ENCODE measurements at places on chromosomes 3 and 15.

- no peaks in the 10 kb centered on the region for H3K36me3 ChIP-seq
- peaks cover 10% of the 10 kb centered on the region for H3K27me3 ChIP-seq
- no peak for DNase-seq
- H3K4me3 ChIP-seq = no peak overlapping the region
- no peak overlapping the region for H3K27ac ChIP-seq
These were observed 64.9 kb upstream of the KBTBD8 start for GRCh38 chr3:66933233-66933632.

GRCh38 chr15:77572186-77572585 lies 60.5 kb downstream of the LINGO1 start:
- H3K36me3 ChIP-seq = no peaks in the 10 kb centered on the region
- no peak for DNase-seq
- no peaks in the 10 kb centered on the region for H3K27me3 ChIP-seq

DNA sequence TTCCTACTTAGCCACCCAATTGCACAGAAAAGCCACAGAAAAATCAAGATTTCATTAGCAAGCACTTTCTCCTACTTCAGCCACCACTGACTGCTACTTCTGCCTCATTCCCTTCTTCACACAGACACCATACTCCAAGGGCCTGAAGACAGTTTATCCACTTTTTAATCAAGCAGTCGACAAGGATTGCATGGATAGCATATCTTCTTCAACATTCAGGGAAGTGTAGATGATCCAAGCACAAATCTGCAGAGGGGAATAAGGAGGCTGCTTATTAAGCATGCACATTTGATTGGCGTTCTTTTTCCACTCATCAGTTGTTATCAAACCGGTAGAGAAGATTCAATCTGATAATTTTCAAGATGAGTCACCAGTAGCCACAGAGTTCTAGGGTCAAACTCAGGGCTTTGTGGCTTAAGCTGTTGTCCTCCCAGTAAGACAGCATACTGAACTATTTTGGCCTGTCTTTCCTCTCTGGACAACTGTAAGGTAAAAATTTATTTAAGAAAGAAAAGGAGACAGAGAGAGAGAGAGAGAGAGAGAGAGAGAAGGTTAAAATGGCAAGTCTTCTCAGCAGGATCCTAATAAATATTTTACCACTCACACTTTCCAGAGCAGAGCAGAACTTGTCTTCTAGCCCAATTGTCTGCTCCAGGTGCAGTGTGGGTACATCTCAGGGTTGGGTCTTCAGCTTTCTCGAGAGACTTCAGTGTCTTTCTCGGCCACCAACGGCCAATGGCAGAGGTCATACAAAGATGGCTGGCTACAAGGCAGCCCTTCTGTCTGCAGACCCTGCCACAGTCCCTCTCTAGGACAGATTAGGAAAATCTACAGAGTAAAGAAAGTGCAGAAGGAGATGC lies 80.6 kb upstream of the BHLHE40 start:
- peak overlapping the region; percentile 40 for H3K27ac ChIP-seq
- H3K4me3 ChIP-seq = no peak overlapping the region
- DNase-seq = no peak
- no peaks in the 10 kb centered on the region for H3K27me3 ChIP-seq
- no peaks in the 10 kb centered on the region for H3K4me1 ChIP-seq

DNA sequence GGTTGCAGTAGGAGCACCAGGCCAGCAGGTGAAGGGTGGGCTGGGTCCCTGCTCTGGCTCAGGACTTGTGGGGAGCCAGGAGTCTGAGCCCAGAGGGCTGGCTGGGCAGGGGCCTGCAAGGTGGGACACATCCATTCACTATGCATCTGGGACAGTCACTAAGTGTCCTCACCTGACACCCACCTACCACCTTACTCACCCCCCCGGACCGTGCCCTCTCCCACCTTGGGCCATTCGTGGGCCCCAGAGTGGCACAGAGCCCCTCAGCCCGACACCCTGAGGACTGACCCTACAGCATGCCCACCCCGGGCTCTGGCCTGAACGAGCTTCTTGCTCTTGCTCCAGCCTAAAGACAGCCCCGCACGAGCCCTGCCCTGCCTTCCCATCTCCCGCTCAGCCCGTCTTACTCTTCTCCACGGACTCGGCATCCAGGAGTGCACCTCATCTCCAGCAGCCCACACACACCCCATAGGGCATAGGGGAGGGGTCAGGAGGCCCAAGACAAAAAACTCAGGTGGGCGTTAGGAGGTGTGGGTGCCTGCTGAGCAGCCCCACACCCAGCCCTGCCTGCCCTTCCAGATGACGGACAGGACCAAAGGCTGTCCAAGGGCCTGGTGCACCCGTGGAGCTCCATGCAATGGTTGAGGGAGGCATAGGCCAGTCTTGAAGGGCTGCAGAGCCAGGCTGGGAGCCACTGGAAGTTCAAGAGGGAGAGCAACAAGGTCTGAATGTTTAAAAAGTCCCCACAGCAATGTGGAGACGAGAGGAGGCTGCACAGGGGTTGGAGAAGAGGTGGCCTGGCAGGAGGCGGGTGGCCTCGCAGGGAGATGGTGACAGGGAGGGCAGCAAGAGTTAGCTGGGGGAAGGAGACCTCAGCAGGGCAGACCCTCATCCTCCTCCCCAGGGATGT lies 27.0 kb downstream of the PTH1R start:
- H3K27me3 ChIP-seq = peaks cover 13% of the 10 kb centered on the region
- H3K27ac ChIP-seq = no peak overlapping the region
- H3K4me3 ChIP-seq = no peak overlapping the region
- DNase-seq = no peak

DNA sequence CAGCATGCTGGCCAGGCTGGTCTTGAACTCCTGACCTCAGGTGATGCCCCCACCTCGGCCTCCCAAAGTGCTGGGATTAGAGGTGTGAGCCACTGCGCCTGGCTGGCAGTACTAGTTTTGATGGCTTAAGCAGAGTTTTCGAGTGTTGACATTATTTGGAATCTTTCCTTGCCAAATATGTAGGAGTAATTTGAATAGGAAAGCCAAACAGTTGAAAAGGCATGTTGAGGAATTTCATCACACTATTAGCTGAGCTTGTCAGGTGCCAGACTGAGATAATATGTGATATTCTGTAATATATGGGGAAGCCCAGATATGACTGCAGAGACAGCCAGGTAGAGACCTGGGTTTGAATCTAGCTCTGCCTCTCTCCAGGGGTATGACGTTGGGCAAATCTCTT lies 109.3 kb downstream of the SV2B start:
- DNase-seq = no peak
- H3K36me3 ChIP-seq = no peaks in the 10 kb centered on the region
- no peaks in the 10 kb centered on the region for H3K27me3 ChIP-seq

DNA sequence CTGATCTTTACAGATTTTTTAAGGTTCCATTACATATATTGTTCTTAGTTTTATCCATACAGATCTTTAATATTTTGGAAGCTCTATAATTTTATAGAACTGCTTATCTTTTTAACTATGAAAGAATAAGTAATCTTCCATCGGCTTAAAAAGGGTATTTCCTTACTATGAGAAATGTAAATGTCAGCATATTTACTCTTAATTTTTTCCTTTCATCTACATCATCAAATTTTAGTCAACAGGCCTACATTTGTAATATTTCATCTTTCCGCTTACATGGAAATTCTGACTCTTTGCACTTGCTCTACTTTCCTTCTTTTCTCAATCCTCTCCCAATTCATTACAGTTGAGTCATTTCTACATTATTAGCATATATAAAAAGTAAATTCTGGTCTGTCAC lies 111.3 kb upstream of the GOLGA6L6 start:
- no peak overlapping the region for H3K27ac ChIP-seq
- no peak overlapping the region for H3K4me3 ChIP-seq
- no peaks in the 10 kb centered on the region for H3K4me1 ChIP-seq

DNA sequence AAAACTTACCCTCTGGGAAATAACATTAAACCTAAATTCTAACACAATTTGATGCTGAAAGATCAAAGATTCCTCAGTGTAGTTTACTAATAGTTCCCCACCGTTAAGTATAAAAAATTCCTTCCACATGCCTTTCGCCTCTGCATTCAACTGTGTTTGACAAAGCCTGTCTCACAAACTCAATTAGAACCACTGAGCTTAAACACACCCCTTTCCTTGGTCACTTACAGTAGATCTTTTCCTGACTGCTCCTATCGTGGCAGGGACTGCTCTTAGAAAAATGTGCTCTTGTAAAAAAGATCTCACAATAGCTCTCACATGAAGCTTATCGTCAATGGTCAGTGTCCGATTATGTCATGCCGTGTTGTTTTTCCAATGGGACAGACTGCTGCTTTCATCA lies 8.9 kb upstream of the KBTBD8 start:
- DNase-seq = no peak
- H3K27ac ChIP-seq = no peak overlapping the region
- peaks cover 23% of the 10 kb centered on the region for H3K27me3 ChIP-seq
- no peak overlapping the region for H3K4me3 ChIP-seq
- no peaks in the 10 kb centered on the region for H3K4me1 ChIP-seq

DNA sequence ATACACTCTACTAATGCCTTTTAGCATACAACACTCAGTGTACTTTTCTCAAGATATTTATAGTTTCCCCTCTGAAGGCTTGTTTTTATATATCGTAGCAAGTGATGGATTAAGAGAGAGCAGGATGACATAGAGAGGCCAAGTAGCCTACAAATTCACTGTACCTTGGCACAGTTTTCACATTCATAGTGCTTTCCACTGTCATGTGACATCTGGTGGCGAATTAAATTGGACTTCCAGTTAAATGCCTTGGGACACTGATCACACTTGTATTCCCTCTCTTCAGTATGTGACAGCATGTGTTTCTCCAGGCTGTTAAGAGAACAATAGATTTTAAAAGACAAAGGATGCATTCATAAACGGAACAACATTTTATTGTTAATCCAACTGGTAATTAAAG lies 541.1 kb downstream of the MECOM start:
- no peaks in the 10 kb centered on the region for H3K27me3 ChIP-seq
- H3K27ac ChIP-seq = no peak overlapping the region
- DNase-seq = no peak
- H3K36me3 ChIP-seq = no peaks in the 10 kb centered on the region

DNA sequence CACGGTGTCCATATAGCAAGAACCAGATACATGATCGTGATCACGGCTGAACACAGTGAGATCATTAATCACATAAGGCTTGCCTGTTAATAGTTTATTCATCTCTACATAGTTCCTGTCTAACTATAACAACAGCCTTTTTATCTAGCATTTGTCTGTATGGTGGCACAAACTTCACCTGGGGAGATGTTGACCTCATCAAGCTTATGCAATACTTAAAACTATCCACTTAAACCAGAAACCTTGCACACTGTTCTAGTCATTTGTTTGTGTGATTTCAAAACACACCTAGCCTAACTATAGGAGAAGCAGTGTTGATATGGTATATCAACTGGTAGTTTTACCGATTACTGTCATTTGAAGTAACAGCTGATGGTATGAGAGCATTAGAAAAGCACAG lies 124.8 kb downstream of the VPS13C start:
- no peak for DNase-seq
- H3K4me1 ChIP-seq = no peaks in the 10 kb centered on the region
- no peak overlapping the region for H3K4me3 ChIP-seq
- H3K27me3 ChIP-seq = no peaks in the 10 kb centered on the region
- H3K36me3 ChIP-seq = peaks cover 12% of the 10 kb centered on the region
- no peak overlapping the region for H3K27ac ChIP-seq

DNA sequence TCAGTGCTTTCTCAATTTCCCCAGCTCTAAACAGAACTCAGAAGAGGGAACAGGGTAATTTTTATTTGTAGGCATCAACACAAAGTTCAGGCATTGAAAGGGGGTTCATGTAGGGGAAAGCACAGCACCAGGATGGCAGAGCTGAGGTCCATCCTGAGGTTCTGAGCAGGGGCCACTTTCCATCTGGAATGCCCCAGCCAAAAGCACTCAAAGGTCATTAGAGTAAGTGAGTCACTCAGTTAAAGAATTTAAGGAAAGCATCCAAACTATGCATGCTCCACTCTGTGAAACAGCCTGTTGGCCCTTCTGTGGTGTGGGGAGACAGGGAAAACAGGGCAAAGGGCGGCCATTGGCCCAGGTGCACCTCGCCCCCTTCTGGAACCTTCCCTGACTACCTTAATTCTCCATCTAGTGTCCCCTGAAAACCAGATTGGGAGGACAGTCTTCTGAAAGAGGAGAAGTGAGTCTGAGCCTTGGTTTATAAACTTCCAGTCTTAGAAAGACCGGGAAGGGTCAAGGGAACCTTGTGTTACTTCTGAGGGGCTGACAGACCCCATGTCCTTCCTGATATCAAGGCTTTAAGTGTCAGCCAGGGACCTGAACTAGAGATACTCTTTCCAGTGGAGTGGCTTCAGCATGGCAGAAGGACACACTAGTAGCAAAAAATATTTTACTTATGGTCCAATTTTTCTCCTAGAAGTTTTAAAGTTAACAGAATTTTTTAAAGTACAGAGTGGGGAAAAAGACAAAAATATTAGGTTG lies 133.3 kb downstream of the MYLK start:
- H3K27me3 ChIP-seq = no peaks in the 10 kb centered on the region
- DNase-seq = no peak
- H3K27ac ChIP-seq = no peak overlapping the region
- no peak overlapping the region for H3K4me3 ChIP-seq
- H3K4me1 ChIP-seq = peaks cover 13% of the 10 kb centered on the region
- H3K36me3 ChIP-seq = no peaks in the 10 kb centered on the region

- H3K36me3 ChIP-seq = no peaks in the 10 kb centered on the region
- peaks cover 27% of the 10 kb centered on the region for H3K4me1 ChIP-seq
- H3K4me3 ChIP-seq = peak overlapping the region; percentile 84
These were observed 2.0 kb downstream of the WNT5A start for GRCh38 chr3:55484801-55485791.

GRCh38 chr3:57409471-57409870 lies 117.0 kb upstream of the ASB14 start:
- H3K4me1 ChIP-seq = no peaks in the 10 kb centered on the region
- no peaks in the 10 kb centered on the region for H3K27me3 ChIP-seq
- no peak overlapping the region for H3K4me3 ChIP-seq
- no peak for DNase-seq
- no peak overlapping the region for H3K27ac ChIP-seq

DNA sequence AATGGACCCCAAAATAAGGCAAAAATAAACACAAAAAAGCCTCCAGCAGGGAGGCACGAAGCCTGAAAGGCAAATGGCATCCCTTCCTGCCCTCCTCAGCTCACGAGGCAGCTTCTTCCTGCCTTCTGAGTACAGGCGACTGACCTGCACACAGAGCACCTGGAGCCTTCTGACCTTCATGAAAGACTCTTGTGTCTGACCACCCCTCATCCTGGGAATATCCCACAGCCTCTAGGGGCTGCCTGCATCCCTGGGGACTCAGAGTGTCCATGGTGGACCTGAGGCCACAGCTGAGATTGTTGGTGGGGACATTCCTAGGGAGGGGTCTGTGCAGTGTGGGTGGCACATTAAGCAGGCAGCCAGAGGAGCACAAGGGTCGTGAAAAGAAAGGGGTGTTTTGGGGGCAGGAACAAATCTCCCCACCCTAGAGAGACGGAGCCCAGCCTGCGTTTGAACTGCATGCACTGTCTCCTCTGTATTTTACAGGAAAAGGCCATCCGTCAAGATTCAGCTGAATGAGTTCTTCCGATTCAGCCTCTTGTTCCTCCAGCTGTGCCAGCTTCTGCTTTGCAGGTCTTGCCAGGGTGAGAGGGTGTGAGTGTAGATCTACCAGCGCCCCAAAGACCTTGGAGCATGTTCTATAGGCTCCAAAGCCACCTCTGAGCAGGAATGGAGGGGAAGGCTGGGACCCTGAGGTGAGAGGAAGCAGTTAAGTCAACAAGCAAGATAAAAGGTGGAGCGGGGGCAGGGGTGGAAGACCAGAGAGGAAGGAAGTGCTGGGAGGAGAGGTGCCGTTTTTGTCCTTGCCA lies 80.4 kb upstream of the MEF2A start:
- no peak for DNase-seq
- peaks cover 20% of the 10 kb centered on the region for H3K4me1 ChIP-seq
- H3K27ac ChIP-seq = peak overlapping the region; percentile 78
- no peaks in the 10 kb centered on the region for H3K27me3 ChIP-seq
- H3K36me3 ChIP-seq = no peaks in the 10 kb centered on the region

Data from esophagus squamous epithelium (tissue), 5 donors.